ENCODE measurements at places on chromosomes 16 and 17.

- no peak for DNase-seq
These were observed 63.8 kb downstream of the RAP1GAP2 start for GRCh38 chr17:2860045-2860444.

DNA sequence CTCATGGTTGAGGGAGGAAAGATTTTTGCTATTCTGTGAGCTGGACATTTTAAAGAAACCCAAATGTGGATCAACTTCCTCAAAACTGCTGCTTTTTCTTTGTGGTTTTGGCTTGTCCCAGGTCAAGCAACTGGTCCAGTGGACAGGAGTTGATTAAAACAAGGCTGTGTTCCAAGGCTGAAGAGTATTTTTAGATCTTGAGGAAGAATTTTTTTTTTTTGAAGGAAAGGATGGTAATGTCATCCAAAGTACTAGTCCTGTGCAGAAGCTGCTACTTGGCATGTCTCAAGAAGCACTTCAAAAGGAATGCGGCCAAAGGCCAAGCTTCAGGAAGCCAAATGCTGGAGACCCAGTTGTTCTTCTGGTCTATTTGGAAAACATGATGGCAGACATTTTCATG is 8.0 kb upstream of the MYH2 start:
- DNase-seq, result no peak

DNA sequence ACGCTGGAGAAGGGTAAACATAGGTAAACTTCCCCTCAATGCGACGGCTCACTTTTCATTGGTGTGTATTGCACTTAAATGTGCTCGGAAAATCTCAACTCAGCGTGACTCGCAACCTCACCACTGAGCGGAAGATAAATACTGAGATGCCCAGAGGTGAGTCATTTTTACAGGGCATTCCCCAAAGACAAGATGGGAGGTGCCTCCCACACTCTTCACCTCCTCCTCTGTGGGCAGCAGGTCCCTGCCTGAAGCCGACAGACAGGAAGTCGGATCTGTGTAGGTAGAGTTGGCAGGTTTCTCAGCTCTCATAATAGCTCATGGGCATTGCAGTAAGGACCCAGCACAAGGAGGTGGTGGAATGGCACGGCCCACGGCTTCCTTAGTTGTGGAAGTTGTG is 274.6 kb upstream of the HSBP1 start:
- DNase-seq, result no peak

DNA sequence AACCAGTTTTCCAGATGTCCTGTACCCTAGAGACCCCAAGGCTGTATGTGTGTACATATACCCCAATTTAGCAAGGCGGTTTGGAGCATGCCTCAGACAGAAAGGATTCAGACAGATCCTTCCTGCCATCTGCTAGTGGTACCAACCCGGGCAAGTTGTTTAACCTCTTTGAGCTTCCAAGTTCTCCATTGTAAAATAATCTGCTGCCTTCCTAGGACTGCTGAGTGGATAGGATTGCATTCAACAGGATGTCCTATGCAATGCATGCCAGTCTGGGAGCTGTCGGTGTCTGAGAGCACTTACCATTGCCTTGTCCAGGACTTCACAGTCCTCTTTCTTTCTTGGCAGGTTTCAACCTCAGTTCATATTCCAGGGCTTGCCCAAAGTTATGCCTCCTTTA is 1.9 kb downstream of the CDH13 start:
- no peak for DNase-seq

DNA sequence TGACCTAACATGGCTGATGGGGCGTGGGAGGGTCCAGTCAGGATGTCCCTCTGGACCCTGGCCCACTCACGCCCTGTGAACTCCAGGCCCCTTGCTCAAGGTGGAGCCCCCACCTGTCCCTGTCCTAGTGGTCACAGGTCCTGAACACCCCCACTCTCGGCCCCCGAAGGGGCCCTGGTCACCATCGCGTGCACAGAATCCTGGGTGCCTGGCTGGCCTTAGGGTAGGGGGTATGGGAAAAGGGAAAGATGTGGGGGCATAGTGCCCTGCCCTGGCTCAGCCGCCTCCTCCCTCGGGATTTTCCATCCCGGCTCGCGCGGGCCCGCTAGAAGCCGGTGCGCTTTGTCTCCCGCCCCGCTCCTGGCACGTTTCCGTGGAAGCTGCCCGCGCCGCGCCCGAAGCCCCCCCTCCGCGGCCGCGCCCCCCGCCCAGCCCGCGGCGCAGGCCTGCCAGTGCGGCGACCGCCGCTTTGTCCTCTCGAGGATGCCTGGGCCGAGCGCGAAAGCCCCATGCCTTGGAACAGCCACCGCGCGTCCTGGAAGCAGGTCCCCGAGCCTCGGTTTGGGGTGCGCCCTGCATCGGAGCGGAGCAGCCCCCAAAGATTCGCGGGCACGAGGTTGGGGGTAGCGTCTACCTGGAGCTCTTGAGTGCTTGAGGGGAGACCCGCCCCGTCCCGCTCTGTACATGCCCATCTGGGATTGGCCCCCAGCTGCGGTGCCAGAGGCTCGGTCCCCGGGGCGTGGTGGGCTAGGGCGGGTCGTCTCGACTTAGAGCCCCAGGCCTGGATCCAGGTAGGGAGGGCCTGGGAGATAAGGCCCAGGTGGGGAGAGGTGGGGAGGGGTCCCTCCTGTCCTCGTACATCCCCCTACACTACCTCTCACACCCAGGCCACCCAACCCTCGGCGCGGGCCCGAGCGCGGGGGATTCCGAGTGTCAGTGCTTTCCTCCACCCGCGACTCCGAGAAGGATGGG is 1.3 kb downstream of the SMPD3 start:
- no peak for DNase-seq

GRCh38 chr17:64455993-64456885 is 7.3 kb downstream of the MILR1 start:
- no peak for DNase-seq

DNA sequence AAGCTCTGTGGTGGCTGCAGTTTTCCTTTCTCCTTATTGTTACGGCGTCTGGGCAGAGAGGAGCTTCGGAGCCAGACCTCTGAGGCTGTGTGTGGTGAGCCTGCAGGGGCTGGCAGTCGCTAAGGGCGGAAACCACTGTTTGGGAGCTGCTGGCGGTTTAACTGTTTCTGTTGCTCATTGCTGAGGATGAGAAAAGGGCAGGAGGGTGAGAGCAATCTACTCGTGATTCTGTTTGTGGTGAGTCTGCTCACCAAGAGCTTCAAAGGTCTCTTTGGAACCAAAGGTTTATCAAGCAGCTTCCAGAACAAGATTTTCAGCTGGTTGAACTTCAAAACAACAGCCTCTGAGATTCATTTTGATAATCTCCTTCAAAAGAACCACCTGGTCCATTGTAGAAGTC is 143.9 kb downstream of the ANKFN1 start:
- DNase-seq, result no peak

DNA sequence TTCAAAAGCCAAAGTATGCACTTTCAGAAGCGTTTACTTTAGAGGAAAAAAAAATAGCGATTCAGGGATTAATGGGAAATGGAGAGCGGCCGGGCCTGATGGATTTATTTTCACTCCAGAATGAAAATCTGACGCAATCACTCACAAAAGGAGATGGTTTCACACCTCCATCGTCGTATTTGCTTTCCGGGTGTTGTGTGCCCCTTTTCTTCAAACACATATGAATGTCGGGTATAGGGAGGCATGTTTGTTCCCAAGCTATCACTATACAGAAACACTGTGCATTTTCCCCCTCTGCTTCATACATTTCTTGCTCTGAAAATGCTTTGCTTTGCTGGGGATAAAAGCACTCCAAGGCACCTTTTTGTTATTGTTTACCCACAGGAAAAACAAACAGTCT is 562.2 kb upstream of the ZFHX3 start:
- no peak for DNase-seq

DNA sequence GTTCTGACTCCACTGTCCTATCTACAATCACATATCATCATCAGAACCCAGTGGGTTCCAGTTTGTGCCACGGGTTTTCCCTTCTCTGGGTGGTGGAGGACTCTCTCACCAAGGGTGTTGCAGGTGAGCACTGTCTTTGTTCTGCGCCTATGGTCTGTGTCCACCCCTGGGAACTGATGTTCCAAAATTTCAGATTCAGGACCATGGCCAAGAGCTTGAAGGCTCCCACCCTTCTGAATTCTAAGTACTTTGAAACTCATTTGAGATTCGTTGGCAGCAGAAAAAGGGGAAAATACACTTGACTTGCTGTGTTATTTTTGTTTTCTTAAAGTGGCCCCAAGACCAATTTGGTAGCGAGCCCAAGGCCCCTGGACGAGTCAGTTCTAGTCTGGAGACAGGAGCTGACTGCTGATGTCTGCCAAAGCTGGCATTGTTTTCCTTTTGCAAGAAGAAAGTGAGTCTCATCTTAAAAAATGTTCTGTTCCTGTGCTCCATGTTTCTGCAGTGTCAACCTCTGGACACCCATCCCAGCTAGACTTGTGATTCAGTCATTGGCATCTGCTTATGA is 310.9 kb downstream of the HAPSTR1 start:
- no peak for DNase-seq

- no peak for DNase-seq
These were observed 31.4 kb upstream of the PMFBP1 start for GRCh38 chr16:72203401-72203800.

DNA sequence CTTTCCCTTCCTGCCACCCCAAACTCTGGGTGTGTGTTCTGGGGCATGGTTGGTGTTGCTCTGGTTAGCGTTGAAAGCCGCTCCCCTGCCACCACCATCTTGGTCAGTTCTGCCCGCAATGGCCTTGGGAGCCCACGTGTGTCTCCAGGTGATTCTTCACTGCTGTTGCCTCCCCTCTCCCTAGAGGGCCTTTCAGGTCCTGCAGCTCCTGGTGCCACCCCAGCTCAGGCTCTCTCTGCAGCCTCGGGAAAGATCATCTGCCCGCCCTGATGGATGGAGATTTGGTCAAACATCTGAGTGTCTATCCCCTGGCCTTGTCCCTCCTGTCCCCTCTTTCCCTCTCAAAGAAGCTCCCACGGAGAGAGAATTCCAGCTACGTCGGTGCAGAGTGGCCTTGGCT is 241.3 kb downstream of the RBFOX3 start:
- DNase-seq, result no peak

DNA sequence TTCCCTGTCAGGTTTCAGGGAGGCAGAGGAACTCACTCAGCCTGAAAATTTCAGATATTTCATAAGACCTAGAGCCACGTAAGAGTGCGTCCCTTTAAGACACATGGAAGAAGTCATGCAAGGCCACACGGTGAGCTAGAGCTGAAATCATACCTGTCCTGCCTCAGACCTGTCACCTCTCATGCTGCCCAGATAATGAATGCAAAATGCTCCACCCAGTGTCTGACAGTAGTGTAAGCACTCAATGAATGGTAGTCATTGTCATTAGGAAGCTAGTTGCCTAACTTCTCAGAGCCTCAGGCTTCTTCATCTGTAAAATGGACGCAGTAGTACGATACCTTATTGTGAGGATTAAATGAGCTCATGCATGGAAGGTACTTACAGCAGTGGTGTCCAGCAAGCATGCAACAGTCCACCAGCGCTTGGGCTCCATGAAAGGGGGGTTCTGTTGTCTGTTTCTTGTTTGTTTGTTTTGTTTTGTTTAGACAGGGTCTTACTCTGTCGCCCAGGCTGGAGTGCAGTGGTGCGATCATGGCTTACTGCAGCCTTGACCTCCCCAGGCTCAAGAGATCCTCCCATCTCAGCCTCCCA is 60.7 kb downstream of the WSB1 start:
- DNase-seq, result no peak

DNA sequence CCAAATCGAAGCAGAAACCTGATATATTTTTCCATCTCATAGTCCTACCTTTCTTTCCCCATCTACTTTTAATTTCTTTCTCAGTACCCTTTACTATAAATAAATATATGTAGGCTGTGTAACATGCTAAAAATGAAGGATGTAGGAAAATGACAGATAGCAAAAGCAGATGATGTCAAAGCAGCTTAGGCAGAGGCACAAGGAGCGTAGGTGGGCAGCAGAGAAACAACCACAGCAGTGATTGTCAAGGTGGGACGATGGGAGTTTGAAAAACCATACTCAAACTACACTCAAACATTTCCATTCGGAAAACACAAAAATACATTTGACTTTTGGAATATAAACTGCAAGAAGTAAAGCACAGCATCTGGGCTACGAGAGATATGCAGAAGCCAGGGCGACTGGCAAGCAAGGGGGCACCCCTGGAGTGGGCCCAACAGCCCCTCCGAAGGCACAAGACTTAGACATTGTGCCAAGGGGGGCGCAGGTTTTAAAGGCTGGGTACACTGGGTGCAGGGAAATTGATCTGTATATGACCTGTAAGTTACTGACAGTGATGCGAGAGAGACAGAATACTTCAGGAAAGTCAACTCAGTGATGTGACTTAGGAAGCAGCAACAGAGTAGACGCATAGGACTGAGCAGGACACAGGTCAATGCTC is 31.1 kb downstream of the SNN start:
- no peak for DNase-seq

GRCh38 chr17:63623786-63624530 is 1.7 kb downstream of the MAP3K3 start:
- DNase-seq, result no peak

DNA sequence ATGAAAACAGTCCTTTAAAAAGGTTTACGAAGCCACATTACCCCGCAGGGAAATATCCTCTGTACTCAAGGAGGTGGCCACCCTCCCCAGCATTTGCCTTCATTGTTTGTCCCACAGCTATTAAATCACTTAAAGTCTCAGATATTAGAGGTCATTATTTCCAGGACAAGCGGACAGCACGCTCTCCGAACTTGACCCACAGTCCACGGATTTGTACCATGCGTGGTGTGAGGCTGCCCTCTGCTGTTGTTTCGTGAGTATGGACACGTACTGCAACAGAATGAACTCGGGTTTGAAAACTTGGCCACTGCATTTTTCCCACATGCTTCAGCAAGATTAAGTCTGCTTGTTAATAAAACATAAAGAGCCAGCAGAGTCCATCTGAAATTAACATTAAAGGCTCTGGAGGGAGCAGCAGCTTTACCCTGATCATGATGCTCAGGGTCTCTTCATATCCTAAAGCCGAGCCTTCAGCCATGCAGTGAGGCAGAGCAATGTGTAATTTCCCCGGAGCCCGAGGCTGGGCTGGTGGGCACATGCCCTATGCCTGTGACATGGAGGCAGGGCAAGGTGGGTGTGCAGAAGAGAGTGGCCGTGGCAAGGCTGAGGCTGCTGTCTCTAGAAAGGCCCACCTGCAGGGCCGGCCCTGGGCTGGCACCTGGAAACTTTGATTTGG is 19.7 kb downstream of the MEAK7 start:
- peak; percentile 45 for DNase-seq

- peak; percentile 67 for DNase-seq
These were observed 8.4 kb upstream of the PLK1 start for GRCh38 chr16:23670137-23670776.

DNA sequence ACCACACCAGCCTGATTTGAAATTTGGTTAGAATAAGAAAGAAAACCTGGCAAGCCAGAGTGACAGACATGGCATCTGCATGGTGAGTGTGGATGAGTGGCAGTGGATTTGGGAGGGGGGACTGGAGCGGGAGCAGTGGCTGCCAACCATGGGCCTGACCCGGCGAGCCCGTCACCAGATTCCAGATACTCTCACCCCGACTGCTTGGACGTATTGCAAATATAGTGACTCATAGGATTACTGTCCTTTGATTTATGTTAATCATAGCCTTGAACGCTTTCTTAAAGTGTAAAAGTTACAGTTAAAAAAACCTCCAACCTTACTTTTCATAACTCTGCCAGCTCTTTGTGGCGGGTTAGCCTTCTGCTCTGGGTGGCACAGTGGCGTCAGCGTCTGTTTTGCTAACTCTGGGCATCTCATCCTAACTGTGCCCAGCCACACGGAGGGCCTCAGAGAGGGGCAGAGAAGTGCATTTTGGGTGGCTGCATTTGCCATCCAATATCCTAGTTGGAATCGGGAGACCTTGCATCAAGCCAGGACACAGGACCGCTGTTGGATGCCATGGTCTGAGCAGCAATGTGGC is 26.8 kb upstream of the FOXK2 start:
- no peak for DNase-seq
